Amniotic stem cell (primary cell): ENCODE measurements at places on chromosomes 13 and 19.

DNA sequence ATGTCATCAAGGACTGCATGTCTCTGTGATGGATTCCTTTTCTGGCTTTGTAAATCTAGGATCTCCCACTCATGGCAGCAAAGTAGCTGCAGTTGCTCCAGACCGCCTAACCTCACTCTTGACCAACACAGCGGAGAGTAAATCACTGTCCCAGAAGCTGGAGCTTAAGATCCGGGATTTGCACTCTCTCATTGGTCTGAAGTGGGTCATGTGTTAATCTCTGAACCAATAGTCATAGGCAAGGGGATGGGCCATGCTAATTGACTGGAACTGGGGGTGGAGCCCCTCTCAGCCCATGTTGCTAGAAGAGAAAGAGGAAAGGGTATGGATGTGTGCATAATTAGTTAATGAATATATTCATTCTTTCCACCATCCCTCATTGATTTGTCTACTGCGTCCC, 34.0 kb downstream of the VAV1 start:
- no peak for DNase-seq

GRCh38 chr13:37226971-37227370, 121.5 kb upstream of the CSNK1A1L start:
- peak; percentile 7 for DNase-seq

GRCh38 chr13:21759463-21759862, 88.6 kb downstream of the FGF9 start:
- no peak for DNase-seq

GRCh38 chr19:17968362-17968761, 1.5 kb downstream of the KCNN1 start:
- no peak for DNase-seq

DNA sequence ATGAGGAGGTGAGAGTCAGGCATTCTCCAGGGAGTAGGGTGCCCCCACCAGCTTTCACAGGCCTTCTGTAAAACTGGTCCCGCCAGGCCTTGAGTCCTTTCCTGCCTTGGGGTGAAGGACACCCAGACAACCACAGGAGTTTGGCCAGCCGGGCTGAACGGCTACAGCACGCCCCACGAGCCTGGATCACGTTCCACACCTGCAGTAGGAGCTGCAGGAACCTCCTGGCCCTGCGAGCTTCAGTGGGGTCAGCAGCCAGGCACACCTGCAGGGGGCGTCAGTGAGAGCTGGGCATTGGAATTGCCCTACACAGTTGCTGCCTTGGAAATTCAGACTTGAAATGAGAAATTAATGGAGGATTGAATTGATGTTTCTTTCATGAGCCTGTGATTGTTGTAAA, 45.7 kb downstream of the COL4A2 start:
- no peak for DNase-seq

GRCh38 chr19:6249296-6249695, 30.5 kb downstream of the MLLT1 start:
- no peak for DNase-seq

DNA sequence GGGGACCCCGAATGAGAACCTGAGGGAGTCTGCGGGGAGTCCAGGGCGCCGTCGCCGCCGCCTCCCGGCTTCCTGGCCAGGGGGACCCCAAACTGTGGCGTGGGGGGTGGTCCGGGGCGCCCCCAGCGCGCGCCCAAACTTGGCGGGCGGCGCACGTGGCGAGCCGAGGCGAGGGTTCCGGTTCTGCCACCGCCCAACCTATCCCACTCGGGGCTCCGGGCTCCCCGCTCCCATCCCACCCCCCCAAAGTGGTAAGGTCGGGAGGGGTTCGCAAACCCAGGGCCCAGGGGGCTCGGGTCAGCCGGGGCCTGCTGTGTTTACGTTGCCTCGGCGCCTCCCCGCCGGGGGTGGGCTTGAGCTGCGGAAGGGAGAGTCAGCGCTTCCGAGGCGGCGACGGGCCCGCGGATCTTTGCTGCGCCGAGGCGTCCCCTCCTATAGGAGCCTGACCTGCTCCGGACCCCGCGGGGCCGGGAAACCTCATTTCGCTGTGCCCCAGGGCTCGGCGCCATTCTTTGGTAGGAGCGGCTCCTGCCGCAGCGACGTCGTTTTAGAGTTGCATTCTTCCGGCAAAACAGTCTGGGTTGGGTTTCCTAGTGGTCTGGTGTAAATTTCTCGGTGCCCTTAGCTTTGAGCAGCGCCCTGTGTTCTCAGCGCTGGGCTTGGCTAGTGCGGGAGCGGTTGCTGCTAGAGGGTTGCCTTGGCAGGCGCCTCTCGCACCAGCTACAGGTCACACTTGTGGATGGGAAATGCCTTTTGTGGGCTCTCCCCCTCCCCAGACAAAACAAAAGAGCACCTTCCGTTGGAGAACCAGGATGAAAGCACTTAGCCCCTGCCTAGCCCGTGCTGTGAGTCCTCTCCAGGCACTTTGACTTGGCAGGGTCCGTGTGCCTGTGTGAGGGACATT, 1.2 kb downstream of the DAZAP1 start:
- no peak for DNase-seq
